CD8-positive, alpha-beta memory T cell (primary cell): ENCODE measurements at places on chromosomes 2 and 18. TPM values are rescaled to one million over a fixed set of nuclear protein-coding genes. Genes with fewer than 3 reads are reported as not detected.

DNA sequence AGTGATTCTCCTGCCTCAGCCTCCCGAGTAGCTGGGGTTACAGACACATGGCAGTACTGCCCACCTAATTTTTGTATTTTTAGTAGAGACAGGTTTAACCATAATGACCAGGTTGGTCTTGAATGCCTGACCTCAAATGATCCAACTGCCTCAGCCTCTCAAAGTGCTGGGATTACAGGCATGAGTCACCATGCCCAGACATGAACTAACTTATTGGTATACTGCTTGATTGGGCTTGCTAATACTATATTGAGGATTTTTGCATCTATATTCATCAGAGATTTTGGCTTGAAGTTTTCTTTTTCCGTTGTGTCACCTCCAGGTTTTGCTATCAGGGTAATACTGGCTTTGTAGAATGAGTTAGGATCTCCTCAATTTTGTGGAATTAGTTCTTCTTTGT is 706.1 kb upstream of the HS6ST1 start:
- no peak for DNase-seq

- no peak for DNase-seq
These were observed 81.0 kb upstream of the SP3 start for GRCh38 chr2:174046172-174046571.

- no peak for DNase-seq
These were observed 72.3 kb upstream of the PSME4 start for GRCh38 chr2:54042897-54043620.

- no peak for DNase-seq
These were observed 297.4 kb upstream of the ACVR2A start for GRCh38 chr2:147547440-147547839.

DNA sequence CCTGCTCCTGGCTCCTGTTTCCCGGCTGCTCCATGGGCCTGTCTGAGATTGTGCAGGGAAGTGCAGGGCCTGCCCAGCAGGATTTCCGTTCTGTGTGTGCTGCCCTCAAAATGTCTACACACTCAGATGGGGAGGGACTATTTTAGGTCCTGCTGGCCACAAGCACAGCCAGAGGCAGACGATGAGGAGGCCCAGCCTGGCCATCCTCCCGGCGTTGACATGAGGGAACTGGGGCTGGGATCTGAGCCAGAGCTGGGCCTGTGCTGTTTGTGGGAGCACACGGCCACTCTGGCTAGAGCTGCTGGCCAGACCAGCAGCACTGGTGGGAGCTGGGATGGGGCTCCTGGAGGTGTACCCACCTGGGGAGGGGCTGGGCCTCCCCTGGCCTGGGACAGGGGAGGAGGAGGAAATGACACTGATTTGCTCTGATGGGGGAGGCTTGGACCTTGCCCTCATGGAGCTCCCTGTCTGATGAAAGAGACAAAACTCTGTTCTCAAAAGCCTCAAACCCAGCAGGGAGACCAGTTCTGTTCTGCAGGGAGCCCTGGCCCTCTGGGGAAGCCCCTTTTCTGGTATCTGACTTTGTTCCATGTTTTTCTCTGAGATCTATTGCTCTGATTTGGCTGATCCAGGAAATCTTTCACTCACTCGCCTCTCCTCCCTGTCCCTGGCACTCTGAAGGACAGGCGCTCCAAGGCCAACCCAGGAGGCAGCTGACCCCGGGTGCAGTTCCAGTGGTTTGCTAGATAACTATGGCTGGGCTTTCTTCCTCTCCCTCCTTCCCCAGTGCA is 161.8 kb downstream of the DYSF start:
- DNase-seq: no peak

DNA sequence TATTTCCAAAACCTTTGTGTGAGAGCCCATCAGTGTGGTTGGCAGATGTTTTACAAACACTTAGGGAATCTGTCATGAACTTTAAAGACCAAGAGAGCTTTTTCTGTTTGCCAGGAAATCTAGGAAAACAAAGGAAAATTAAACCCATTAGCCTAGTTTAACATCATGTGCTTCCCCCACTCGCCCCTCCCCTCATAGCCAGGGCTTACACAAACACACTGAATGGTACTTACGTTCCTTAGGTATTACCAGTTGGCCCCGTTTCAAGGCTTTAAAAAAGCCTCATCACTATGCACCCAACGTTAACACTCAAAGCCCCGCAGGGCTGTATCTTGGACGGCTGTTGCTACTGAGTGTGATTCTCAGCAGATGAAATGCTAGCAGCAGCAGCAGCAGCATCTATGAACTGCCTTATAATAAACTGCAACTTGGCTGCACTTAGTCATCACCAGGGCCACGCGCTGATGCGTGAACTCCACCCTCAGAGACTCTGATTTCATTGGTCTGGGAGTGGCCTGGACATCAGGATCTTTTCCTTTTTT is 20.1 kb upstream of the TTC39C start:
- peak; percentile 44 for DNase-seq

GRCh38 chr2:24365051-24365450 is 4.7 kb upstream of the ITSN2 start:
- no peak for DNase-seq

- no peak for DNase-seq
These were observed 25.3 kb downstream of the BABAM2 start for GRCh38 chr2:27915874-27916273.

Gene ITGA4
- 212 TPM for polyA plus RNA-seq

GRCh38 chr18:67577386-67577785 is 60.9 kb upstream of the DSEL start:
- DNase-seq: no peak

Gene FER1L5
- polyA plus RNA-seq: not detected

GRCh38 chr2:205714058-205714776 is 31.9 kb downstream of the NRP2 start:
- no peak for DNase-seq

DNA sequence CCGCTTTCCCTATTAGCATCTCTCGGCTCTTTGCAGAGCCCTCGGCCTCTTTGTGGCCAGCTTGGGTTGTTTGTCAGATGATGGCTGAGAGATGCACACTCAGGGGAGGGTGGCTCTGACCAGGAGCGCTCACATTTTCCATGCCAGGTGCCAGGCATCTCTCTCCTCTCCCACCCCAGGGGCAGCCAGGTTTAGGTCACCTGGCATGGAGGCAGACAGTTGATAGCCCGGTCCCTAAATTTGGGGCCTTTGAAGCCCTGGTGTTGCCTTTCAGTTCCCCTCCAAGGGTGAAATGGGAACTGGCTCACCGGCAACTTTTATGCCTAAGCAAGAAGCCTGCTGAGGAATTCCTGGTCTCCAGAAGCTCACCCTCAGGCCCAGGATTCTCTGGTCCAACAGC is 19.1 kb downstream of the LBH start:
- DNase-seq: no peak

Gene ANKRD29
- not detected for polyA plus RNA-seq

Gene CFAP53
- polyA plus RNA-seq: not detected

Gene PAIP2B
- polyA plus RNA-seq: 2.2 TPM

GRCh38 chr2:64501946-64502345 is 22.2 kb upstream of the AFTPH start:
- no peak for DNase-seq

GRCh38 chr2:204913854-204914464 is 368.7 kb downstream of the PARD3B start:
- DNase-seq: no peak

GRCh38 chr2:241003047-241003360 is 4.6 kb downstream of the SNED1 start:
- DNase-seq: no peak

Gene RANBP2
- 12.7 TPM for polyA plus RNA-seq

DNA sequence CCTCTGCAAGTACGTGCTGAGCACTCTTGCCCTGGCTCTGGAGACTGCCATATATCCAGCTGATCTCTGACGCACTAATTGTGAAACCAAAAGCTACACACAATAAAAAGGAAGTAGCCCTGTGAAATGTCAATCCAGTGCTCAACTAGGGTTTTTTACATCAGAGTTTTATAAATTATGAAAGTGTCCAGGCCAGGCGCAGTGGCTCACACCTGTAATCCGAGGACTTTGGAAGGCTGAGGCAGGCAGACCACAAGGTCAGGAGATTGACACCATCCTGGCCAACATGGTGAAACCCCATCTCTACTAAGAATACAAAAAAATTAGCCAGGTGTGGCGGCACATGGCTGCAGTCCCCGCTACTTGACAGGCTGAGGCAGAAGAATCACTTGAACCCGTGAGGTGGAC is 24.5 kb upstream of the PEX13 start:
- DNase-seq: no peak

GRCh38 chr18:70233974-70234373 is 28.5 kb upstream of the RTTN start:
- no peak for DNase-seq

Gene CAPN13
- not detected for polyA plus RNA-seq

GRCh38 chr2:11933854-11934253 is 187.4 kb downstream of the LPIN1 start:
- no peak for DNase-seq

Gene RGPD3
- 0.12 TPM for polyA plus RNA-seq

DNA sequence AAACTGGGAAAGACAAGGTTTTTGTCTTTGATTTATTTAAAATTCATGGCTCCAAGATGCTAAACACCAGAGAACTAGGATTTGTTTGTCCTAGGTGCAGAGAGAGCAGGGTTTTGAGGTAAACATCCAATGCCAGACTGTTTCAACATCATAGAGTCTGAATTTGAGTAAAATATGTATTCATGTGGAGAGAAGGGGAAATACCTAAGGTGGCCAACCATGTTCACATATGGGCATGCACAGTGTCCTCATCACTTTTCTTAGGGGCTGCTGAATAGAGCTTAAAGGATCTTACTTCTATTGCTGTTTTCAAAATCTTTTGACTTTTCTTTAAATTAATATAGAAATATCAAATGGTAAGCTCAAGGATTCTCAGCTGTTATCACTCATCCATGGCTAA is 287.0 kb upstream of the CCDC68 start:
- no peak for DNase-seq

GRCh38 chr2:33121925-33122324 is 175.2 kb downstream of the LTBP1 start:
- no peak for DNase-seq

DNA sequence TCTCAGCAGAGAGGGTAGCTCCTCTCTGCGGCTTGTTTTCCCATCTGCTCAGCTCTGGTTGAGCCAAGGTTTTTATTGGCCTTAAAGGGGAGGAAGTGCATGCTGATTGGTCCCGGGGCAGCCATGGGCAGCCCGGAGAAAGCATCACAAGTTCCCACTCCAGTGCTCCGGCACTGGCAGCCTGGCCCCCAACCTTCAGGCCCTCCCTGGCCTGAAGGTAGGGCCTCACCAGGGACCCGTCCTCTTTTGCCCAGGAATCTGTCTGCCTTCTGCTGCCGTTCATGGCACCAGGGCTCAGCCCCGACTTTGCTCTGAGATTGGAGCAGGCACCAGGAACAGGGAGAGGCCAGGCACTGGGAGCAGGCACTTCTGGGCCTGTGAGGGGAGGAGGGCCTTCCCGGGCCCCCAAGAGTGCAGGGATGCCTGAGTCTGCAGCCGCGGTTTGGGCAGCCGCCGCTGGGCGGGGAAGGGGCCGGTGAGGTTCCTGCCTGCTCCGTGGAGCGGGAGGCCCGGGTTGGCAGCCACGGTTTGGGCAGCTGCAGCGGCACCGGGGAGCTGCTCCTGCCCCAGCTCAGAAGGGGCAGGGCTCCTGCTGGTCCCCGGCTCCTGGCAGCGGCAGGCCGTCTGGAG is 17.5 kb upstream of the ILKAP start:
- no peak for DNase-seq

DNA sequence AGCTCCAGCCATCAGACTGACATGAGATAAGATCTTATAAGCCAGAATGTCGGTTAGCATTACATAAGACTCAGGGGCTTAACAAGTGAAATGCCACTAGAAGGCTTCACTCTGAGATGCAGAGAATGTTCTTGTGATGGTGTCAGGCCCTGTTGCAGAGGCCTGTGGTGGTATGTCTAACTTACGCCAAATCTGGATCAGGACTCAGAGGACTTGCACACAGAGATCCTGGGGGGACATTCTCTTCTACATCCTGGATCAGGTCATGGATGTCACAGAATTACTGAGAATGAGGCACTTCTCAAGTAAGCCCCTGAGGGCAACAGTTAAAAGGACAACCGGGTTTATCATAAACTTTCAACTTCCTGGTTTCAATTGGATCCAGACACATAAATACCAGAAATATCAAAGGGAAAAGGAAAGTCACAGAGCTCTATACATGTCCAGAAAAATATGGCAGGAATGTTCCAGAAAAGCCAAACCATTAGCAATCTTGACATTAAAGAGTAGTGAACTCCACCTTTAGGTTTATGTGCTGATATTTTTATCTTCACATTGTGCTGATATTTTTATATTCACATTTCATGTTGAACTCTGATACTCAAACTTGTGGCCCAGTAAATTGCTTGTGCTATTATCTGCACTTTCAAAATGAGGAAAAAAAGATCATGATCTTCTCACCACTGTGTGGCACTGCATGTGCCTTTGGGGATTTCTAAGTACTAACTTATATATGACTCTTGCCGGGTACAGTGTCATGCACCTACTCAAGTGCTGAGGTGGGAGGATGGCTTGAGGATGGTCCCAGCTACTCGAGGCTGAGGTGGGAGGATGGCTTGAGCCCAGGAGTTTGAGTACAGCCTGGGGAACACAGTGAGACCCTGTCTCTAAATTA is 137.5 kb upstream of the RNF152 start:
- no peak for DNase-seq

DNA sequence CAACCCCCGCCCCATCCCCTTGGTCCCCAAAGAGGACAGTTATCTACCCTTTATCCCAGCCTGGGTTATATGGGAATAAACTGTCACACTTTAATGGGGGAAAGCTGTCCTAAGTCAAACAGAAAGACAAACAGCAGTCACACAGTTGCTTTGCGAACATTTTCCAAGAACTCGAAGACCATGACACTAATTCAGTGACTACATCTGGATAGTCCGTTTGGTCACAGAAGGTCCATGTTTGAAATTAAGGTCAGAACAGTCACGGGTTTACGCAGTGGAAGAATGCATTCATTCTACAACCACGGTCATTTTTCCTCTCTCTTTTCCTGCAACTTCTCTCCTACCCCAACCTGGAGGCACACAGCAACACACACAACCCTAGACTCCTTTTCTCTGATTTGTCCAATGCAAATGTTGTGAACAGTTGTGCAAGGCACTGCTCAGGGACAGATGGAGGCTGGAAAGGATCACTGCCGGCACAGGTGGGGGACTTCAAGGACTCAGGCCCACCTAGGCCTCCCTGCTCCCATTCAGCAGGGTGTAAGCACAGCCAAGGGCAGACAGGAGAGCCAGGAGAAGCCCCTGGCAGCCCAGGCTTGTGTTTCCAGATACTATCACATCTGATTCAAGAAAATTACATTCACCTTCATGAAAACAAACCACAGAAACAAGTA is 39.9 kb downstream of the ZNF516 start:
- DNase-seq: no peak

GRCh38 chr2:215921895-215922294 is 91.5 kb downstream of the MREG start:
- DNase-seq: no peak

Gene ADD2
- polyA plus RNA-seq: 0.18 TPM

- DNase-seq: no peak
These were observed 34.9 kb downstream of the TEX44 start for GRCh38 chr2:231627384-231628120.

Gene AFF3
- polyA plus RNA-seq: 1.3 TPM

DNA sequence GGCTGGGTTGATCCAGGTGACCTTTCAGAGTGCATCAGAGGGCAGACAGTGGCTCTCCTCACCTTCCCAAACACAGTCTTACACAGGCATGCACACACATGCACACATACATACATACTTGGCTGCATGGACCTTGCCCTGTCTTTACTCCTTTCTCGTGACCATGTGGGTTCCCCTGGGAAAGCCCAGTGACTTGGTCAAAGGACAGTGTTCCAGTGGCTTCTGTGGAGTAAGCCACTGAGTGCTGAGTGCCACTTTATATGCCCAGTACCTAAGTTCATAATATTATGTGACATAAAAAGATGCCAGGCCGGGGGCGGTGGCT is 249.4 kb downstream of the MYCN start:
- DNase-seq: no peak

Gene WNT10A
- 1.1 TPM for polyA plus RNA-seq

GRCh38 chr2:121018136-121019061 is 266.6 kb downstream of the TFCP2L1 start:
- DNase-seq: no peak
